Activated naive CD8-positive, alpha-beta T cell treated with anti-CD3 and anti-CD28 coated beads for 36 hours (primary cell): ENCODE measurements at places on chromosomes 5 and 9. TPM values are rescaled to one million over a fixed set of nuclear protein-coding genes. Genes with fewer than 3 reads are reported as not detected.

Gene CBY3
- total RNA-seq: 0.68 TPM

Gene GGTA1
- not detected for total RNA-seq

Gene DRD1
- total RNA-seq: not detected

Gene SPINK4
- total RNA-seq: not detected

- DNase-seq: no peak
These were observed 535.0 kb upstream of the CDH18 start for GRCh38 chr5:20522905-20523482.

DNA sequence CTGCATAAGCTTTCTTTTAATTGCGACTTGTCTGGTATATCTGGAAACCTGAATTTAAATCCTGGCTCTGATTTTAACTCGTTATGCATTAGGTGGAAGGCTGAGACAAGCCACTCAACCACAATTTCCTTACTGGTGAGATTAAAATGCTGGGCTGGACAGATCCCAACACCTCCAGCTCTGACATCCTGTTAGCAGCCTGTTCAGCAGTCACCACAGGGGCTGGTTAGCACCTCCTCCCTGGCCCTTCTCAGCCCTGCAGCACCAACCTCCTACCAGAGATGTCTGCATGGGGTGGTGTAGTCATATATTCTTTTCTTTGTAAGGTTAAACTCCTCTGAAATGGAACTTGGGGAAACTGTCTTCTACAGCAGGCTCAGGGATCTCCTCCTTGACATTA lies 156.5 kb upstream of the NFIL3 start:
- DNase-seq: no peak

- no peak for DNase-seq
These were observed 466.1 kb downstream of the SPATA31D1 start for GRCh38 chr9:82454509-82455190.

GRCh38 chr9:75064307-75065025 lies 23.5 kb downstream of the NMRK1 start:
- no peak for DNase-seq

GRCh38 chr9:26656003-26656870 lies 236.4 kb downstream of the CAAP1 start:
- DNase-seq: no peak

GRCh38 chr5:134979416-134979815 lies 11.7 kb downstream of the CATSPER3 start:
- no peak for DNase-seq

GRCh38 chr5:1060535-1060981 lies 51.3 kb downstream of the SLC12A7 start:
- no peak for DNase-seq
